ENCODE measurements at places on chromosomes 1 and 21. TPM values are rescaled to one million over a fixed set of nuclear protein-coding genes. Genes with fewer than 3 reads are reported as not detected.

- no peak for DNase-seq
Observed at GRCh38 chr1:114355240-114355639, 155.8 kb downstream of the TRIM33 start.

- no peak for DNase-seq
Observed at GRCh38 chr1:177355575-177355974, 184.8 kb downstream of the BRINP2 start.

GRCh38 chr1:65166572-65167305 is 18.7 kb downstream of the AK4 start:
- no peak for DNase-seq

DNA sequence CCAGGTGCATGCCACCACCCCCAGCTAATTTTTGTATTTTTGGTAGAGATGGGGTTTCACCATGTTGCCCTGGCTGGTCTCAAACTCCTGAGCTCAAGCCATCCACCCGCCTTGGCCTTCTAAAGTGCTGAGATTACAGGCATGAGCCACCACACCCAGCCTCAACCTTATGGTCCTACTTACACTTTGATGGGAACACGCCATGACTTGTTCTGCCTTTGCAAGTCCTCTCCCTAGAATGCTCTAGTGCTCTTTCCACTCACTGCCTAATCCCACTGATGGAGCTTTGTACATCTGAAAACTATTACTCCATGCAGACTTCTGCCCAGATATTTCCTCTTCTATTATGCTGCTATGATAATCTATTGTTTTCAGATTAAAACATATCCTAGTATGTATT is 174.3 kb downstream of the DAB1 start:
- no peak for DNase-seq

- no peak for DNase-seq
Observed at GRCh38 chr21:31667639-31668038, 8.1 kb downstream of the SOD1 start.

The GJC2 gene
- 0.48 TPM for total RNA-seq

DNA sequence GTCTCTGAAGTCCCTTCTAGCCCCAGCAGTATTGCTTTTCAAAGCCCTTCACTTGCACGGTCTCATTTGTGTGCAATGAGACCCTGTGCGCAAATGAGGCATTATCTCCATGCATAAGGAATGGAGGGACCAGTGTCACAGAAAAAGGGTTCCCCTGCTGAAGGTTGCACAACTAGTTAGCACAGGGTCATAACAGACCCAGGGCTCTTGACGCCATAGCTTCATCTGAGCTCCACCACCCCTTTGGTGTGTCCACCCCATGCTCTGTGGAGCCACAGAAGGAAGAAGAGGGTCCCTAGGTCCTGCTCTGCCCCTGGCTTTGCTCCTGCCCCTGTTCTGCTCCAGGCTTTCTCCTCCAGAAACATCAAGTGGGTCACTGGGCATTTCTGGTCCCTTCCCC is 12.6 kb downstream of the SH2D2A start:
- no peak for DNase-seq

- no peak for DNase-seq
Observed at GRCh38 chr1:53606651-53607051, 132.3 kb downstream of the GLIS1 start.

GRCh38 chr1:47611992-47612391 is 174.1 kb downstream of the FOXD2 start:
- no peak for DNase-seq

- no peak for DNase-seq
Observed at GRCh38 chr1:209485167-209485566, 98.3 kb upstream of the CAMK1G start.

GRCh38 chr21:46361935-46362334 is 38.0 kb downstream of the PCNT start:
- DNase-seq: no peak

DNA sequence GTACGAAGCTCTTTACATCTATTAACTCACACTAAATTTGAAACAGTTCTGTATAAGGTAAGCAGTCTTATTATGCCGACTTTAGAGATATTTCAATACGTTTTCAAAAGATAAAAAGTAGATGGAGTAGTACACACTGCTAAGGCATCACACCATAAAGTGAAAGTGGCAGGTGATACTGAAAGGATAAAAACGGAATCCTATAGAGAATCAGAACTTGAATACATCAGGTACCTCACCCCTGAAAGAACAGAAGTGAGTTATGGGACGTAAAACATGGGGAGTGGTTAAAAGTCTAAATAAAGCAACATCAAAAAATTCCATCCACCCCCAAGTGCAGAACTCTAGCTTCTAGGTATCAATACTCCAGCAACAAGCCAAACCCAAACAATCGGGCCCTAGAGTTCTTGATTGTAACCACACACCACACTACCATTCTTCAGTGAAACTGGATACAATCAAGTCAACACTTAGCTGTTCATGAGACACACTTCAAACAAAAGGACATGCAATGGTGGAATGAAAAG is 142.6 kb downstream of the SMYD3 start:
- no peak for DNase-seq

The MNDA gene
- 1.2 TPM for total RNA-seq

- DNase-seq: no peak
Observed at GRCh38 chr21:17679002-17679600, 66.4 kb upstream of the BTG3 start.

The SELP gene
- total RNA-seq: 3.8 TPM

GRCh38 chr1:221912230-221912629 is 170.3 kb upstream of the DUSP10 start:
- no peak for DNase-seq

- no peak for DNase-seq
Observed at GRCh38 chr1:245433561-245433960, 278.8 kb downstream of the KIF26B start.

GRCh38 chr1:61368876-61369275 is 286.5 kb downstream of the NFIA start:
- no peak for DNase-seq

DNA sequence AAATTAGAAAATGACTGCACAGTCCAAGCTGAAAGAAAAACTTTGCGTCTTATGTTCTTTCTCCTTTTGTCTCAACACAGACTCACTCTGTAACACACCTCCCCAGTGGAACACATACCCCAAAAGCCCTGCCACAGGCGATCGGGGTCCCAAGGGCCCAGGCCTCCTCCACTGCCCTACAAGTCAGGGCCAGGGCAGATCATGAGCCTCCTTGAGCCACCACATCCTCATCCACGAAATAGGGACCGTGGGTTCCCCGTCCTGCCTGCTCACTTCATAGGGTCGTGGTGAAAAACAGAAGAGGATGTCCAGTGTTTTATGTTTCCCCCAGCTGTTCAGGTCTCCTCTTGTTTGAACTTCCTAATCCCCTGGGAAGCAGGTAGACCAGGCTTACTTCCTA is 116.7 kb downstream of the KCNN3 start:
- DNase-seq: no peak

GRCh38 chr1:46008585-46008984 is 123.8 kb downstream of the PIK3R3 start:
- DNase-seq: no peak

DNA sequence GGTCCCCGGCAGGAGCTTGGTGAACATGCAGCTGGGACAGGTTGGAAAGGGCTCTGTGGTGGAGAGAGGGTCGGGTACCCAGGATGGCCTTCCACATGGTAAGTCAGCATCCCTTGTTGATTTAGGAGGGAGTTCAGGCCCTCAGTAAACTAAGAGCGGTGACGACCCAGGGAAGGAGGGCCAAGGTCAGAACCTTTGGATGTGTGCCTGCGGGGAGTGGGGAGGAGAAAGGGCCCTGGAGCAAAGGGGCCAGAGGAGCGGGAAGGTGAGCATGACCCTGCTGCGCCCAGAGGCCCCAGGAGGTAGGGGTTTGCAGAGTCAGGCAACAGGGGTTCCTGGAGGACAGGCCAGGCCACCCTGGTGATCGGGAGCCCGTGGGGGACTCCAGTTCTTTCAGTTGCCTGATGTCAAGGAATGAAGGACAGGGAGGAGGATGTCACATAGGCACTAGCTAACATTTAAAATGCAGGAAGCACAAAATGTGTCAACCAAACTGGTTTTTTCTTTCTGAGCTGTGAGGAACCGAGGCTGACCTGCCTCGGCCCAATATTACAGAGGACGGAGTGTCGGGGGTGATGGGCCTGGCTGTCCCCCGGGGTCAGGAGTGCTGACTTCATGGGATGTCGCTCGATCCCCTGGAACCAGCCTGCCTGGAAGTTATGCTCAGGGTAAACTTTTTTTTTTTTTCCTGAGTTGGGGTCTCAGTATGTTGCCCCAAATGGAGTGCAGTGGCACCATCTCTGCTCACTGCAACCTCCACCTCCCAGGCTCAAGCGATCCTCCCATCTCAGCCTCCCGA is 117.4 kb upstream of the SLC45A1 start:
- no peak for DNase-seq

The RGS8 gene
- total RNA-seq: not detected

GRCh38 chr1:16093611-16094010 is 20.2 kb upstream of the FAM131C start:
- no peak for DNase-seq

The S100A3 gene
- 8.8 TPM for total RNA-seq

The CIART gene
- 0.61 TPM for total RNA-seq

DNA sequence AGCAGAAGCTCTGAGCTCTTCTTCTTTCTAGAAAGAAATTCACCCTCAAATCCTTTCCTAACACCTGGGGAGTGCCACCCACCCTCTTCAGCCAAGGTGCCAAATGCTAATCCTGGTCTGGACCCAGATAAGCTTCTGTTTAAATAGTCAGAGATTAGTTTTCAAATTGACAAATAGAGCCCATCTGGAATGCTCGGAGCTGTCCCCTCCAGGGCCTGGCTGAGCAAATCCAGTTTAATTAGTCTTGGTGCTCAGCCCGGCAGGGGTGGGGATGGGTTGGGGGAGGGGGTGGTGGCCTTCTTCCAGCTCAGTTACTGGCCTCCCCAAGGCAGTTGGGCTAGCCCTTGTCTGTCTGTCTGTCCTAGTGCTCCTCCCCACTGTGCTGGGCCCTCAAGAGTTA is 269.5 kb downstream of the GRIK3 start:
- no peak for DNase-seq

The GUCA2A gene
- total RNA-seq: not detected

GRCh38 chr1:179818743-179819173 is 58.8 kb downstream of the TOR1AIP2 start:
- no peak for DNase-seq

- DNase-seq: no peak
Observed at GRCh38 chr21:27532076-27532475, 565.2 kb upstream of the ADAMTS5 start.

The OR2T12 gene
- total RNA-seq: not detected

DNA sequence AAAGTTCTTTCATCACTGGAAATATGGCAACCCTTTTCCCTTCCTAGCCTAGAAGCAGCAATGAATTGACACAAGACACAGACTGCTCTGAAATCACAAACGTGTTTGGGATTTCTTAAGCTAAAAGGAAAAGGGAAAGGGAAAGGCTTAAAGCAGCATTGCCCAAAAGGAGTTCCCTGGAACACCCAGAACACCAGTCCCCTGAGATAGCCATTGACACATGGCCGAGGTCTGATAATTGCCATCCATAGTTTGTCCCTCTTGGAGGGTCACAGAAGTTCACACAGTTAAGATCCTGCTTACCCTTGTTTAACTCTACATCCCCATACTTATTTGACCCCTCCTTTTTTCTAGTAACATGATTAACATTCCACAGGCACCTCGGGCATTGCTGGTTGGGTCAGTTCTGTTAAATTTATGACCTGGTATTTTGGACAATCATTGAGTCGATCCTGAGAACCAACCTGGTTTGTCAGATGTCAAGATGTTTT is 72.9 kb downstream of the ZNF281 start:
- DNase-seq: no peak

All from esophagus squamous epithelium (tissue), 5 donors.